MG63 (cell line): ENCODE measurements at places on chromosomes 3 and 15.

DNA sequence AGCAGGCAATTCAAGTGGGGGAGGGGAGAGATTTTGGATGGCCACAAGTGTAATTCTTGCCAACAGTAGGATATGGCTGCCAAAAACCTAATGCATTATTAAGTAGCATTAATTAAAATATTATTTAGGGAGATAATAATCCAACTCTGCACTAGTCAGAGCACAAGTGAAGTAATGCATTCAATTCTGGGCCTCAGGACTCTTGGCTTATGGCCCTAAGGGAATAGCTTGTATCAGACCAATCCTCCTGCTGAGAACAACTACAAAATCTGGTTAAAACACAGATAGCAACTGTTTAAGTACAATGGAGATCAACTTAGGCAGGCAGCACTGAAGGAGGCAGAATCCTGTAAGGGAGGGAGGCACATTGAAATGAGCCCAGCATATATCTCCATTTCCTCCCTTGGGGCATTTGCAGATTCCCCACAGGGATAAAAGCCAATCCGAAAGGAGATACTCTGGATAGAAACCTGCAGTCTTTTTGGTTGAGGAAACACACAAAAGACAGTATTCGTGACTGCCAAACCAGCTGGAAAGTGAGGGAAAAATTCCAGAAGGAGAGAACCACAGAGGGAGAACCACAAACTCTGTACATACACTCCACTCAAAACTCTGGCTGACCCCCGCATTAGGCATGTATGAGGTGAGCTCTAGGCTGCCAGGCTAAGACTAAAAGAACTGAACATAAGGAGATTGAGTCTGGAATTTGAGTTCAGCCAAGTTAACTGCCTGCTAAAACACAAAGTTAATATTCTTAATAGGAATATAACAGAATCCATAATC, 57.4 kb downstream of the ETFA start:
- no peak for DNase-seq

DNA sequence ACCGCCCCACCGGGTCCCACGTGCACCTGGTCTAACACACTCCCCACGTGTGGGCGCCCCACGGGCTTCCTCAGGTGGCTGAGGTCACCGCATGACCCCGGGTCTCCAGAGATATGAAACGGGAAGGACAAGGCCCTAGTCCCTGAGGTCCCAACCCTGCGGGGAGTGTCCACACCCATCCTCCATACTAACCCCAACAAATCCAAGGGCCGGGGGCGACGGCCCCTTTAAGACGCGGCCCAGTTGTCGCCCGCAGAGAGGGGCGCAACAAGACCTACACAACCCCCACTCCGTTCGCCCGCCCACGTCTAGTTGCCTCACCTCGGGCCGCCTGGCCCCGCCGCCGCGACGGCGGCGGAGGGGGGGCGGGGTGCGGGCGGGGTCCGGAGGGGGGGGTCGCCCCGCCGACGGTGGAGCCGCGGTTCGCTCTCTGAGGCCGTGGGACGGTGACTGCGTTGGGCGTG, 396 bp downstream of the INO80 start:
- DNase-seq = peak; percentile 69

DNA sequence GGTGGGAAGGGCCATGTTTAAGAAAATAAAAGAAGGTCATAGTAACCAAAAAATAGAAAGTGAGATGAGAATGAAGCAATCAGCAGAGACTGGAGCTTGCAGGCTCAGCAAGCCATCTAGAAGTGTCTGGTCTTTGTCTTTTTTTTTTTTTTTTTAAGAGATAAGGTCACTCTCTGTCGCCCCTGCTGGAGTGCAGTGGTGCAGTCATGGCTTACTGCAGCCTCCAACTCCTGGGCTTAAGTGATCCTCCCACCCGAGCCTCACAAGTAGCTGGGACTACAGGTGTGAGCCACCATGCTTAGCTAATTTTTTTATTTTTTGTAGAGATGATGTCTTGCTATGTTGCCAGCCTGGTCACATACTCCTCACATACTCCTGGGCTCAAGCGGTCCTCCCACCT, 36.2 kb downstream of the GXYLT2 start:
- no peak for DNase-seq

GRCh38 chr3:27224197-27224596, 145.0 kb downstream of the NEK10 start:
- peak; percentile 70 for DNase-seq

DNA sequence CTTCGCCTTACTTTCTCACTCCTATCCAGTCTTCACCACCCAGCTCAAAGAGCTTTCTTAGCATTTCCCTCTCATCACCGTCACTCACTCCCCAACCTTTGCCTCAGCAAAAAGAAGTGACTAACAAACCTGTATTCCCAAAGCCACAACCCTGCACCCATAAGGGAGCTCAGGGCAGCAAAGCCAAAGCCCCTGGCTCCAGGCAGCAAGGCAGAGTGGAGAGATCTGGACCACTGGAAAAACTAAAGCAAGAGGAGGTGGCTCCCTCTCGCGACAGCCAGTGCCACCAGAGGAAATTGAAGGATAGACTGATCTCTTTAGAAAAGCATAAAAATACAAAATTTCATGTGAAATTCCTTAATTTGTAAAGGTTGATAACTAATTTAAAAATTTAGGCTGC, 25.1 kb upstream of the CDCP1 start:
- no peak for DNase-seq

- no peak for DNase-seq
Observed at GRCh38 chr15:74315626-74316025, 51.8 kb downstream of the CYP11A1 start.

- no peak for DNase-seq
Observed at GRCh38 chr3:141699324-141699723, 38.8 kb upstream of the RNF7 start.

- DNase-seq = no peak
Observed at GRCh38 chr3:107493134-107493533, 29.6 kb upstream of the BBX start.

- DNase-seq = no peak
Observed at GRCh38 chr3:5489536-5489935, 302.0 kb downstream of the EDEM1 start.

DNA sequence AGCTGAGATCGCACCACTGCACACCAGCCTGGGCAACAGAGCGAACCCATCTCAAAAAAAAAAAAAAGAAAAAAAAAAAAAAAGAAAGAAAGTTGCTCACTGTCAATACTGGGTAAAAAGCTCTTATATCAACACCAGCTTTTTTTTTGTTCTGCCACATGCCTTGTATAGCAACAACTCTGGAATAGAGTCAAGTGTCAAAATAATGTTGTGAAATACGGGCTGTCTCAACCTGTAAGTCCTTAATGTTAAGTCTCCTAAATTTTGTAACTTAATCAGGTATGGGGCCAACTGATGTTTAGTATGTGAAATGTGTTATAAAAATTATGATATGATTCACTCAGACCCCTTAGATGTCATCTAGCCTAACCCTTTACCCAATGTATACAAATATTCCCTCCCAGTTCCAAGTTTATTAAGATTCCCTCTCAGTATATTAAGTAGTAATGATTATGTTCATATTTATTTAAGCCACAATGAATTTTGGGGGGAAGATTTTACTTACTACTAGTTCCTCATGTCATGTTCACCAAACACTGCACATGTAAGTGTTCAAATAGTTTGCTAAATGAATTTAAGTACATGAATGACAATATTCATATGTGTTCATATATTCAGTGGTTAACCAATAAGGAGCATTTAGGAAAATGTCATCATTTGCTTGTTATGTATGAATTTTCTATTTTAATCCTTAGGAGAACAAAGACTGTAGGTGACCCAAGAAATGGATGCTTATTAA, 52.2 kb downstream of the GPR160 start:
- DNase-seq = no peak

- no peak for DNase-seq
Observed at GRCh38 chr15:94272251-94272898, 41.0 kb downstream of the MCTP2 start.

DNA sequence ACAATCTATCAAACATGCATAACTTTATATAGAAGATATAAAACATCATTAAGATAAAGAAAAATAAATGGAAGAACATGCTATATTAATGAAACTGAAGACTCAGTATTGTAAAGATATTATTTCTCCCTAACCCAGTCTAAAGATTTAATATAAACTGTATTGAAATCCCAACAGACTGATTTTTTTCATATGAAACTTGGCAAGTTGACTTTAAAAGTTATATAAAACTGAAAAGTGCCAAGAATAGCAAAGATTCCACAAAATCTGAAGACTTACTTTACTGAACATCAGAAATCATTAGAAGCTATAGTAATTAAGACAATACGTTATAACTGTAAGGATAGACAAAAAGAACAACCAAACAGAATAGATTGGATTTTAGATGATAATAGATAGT, 531.3 kb upstream of the MCTP2 start:
- no peak for DNase-seq

DNA sequence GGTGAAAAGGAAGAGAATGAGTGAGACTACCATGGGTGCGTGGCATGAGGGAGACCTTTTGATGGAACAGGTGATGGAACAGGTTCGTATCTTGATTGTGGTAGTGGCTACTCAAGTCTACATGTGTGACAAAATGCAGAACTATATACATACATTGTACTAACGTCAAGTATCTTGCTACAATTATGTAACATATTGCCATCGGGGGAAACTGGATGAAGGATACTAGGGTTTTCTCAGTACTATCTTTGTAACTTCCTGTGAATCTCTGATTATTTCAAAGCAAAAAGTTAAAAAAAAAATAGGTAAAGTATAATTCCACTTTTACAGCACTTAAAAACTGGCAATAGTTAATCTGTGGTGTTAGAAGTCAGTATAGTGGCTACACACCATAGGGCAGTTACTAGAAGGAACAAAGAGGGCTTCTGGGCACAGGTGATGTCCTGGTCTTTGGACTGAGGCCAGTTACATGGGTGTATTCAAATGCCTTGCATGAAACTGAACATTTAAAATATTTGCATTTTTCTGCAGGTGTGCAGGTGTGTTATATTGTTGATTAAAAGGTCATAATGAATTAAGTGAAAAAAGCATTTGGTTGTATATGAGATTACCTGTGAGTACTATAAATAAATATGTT, 61.4 kb downstream of the LRRK1 start:
- DNase-seq = no peak

DNA sequence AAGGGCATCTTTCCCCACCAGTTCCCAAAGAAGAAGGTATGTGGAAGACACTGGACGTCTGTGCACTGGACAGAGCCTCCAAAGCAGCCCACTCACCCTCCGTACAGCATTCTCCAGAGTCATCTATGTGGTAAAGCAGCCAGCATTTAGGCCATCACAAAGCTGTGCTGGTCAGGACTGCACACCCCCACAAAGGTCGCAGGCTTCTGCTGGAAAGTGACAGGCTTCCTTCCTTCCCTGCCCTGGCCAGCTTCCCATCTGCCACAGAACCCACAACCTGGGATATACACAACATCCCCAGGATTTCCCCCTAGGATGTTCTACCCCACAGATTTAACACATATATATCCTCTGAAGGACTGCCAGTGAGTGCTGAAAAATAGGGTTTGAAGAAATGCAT, 64.6 kb upstream of the GALNT15 start:
- no peak for DNase-seq

GRCh38 chr3:77234004-77234403, 194.1 kb downstream of the ROBO2 start:
- DNase-seq = no peak

- no peak for DNase-seq
Observed at GRCh38 chr15:45167631-45168205, 20.0 kb downstream of the SHF start.

GRCh38 chr3:134796281-134797056, 1.4 kb downstream of the EPHB1 start:
- peak; percentile 19 for DNase-seq

DNA sequence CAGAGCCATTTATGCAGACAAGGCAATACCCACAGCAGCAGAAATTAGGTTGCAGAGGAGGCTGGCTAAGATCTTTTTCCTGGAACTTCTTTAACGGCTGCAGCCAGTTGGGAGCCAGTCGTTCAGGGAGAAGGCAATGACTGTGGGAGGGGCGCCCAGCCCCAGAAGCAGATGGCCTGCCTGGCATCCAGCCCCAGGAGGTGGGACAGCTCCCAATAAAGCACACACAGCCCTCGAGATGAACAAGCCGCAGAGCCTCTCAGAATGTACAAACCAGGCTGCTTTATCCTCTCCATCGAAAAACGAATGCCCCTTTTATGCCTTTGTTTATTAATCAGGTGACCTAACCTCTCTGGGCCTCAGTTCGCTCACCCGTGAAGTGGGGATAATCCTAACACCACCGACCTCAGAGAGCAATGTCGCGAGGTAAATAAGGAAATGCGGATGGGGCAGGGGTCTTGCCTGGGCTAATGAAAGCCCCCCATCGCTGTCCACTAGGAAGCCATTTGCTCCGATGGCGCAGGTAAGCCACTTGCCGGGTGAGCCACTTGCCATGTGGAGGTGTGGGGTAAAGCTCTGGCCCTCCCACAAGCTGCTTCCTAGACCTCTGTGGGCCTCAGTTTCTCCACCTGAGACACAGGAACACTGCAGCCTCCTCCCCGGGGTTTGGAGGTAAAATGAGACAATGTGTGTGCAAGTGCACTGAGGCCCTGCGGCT, 35.8 kb downstream of the MGLL start:
- DNase-seq = peak; percentile 87

DNA sequence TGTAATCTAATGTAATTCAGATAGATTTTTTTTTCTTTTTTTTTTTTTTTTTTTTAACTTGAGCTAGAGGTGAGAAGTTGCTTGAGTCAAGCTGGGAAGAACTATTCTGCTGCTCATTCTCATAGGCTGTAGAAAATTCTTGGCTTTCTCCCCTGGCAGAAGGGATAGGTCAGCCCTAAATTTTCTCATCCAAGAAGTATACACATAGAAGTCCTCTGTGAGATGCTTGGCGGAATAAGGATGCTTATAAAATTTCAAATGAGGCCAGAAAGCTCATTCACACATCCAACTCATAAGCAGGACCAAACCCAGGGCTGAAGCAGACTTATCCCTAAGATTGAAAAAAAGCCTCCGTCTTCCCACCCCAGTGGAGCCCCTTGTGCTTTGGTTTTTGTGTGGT, 572.5 kb downstream of the SQOR start:
- no peak for DNase-seq

GRCh38 chr3:191743283-191743682, 282.3 kb downstream of the PYDC2 start:
- DNase-seq = no peak

- no peak for DNase-seq
Observed at GRCh38 chr15:52020221-52021085, 1.4 kb downstream of the MAPK6 start.

- DNase-seq = peak; percentile 31
Observed at GRCh38 chr15:51382787-51383186, 41.3 kb downstream of the GLDN start.

DNA sequence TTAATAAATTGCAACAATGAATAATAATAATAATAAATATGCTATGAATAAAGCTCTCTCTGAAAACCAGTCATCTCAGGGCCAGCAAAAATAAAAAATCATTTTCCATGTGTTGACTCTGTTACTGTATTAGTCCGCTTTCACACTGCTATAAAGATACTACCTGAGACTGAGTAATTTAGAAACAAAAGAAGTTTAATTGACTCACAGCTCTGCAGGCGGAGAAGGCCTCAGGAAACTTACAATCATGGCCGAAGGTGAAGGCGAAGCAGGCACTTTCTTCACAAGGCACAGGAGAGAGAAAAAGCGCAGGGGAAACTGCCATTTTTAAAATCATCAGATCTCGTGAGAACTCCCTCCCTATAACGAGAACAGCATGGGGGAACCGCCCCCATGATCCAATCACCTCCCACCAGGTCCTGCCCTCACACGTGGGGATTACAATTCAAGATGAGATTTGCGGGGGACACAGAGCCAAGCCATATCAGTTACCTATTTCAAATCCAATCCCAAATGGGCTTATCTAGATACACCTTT, 224.1 kb downstream of the IGSF11 start:
- DNase-seq = no peak
